ENCODE measurements at places on chromosomes 3 and 15.

- DNase-seq, result no peak
These were observed 2.2 kb downstream of the ZXDC start for GRCh38 chr3:126473292-126474168.

GRCh38 chr3:63580151-63580550 is 72.3 kb upstream of the SNTN start:
- no peak for DNase-seq

DNA sequence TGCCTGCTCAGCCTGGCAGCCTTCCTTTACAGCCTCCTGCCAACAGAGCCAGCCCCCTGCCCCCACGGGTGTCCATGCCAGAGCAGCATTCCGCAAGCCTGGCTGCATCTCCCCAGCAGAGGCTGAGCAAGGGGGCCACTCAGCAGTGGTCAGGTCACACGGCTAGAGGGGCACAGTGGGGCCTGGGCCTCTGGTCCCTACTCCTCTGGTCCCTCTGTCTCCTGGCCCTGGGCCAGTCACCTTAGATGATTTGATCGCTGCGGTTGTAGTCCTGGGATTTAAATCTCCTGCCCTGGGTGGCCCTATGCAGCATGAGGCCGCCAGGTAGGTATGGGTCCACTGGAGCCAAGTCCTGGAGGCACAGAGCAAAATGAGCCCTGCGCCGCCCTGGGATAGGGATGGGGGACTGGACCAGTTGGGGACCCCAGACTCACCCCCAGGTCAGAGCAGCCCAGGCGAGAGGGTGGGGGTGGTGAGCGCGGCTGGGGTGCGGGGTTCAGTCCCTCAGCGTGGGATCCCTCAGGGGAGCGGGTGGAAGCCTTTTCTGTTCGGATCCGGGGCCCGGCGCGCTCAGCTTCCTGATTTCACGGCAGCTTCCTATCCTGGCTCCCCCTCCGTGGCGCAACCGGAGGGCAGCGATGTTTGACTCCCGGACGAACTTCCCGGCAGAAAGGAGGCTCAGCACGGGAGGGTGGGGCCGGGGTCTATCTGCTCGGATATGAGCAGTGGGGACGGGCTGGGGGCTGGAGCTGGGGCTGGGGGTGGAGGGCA is at the start of gene ZBTB47:
Gene ZBTB47 (plus strand): TSS at position 138 of the 771 bp plus-strand sequence. CDS start 4,659 bp downstream, outside the sequence.
- no peak for DNase-seq

GRCh38 chr15:83113881-83114674 is 6.6 kb downstream of the TM6SF1 start:
- DNase-seq, result no peak

DNA sequence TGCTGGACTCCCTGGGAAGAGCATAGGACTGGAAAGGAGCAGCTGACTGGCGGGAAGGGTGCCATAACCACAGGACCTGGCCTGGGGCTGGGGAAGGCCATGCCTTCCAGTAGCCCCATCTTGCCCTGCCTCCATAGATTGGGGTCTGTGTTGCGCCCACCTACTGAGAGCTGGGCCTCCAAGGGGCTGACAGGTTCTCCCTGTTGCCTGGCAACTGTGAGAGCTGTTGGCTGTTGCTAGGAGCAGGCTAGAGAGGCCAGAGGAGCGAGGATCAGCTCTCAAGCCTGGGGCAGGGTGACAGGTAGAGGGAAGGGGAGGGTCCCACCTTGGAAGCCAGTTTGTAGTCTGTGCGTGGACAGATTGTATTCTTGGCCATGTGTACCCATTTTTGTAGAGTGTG is 2.8 kb upstream of the GNAI2 start:
- no peak for DNase-seq
